ENCODE measurements at places on chromosomes 1 and 21.
A peak's percentile ranks its signal among the peaks of the same experiment; 100 is the strongest.

DNA sequence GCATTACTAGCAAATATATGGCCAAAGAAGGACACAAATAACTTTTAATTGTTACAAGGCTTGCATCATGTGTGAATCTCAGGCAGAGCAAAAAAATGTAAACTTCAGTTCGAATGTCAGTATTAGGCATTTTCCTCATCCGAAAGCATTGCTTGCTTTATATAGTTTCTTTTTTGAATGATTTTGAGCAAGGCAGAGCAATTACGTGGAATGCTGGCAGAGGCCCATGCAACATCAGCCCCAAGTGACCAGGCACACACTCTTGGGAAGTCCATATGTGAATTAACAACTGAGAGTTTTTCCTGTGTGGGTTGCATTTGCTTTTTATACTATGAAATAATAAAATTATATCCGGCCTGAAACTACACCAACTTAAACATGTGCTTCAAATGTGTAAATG lies 274.8 kb downstream of the PTPRC start:
- DNase-seq: peak; percentile 70

- no peak for DNase-seq
These were observed 539.7 kb upstream of the DAB1 start for GRCh38 chr1:57963581-57963980.

- DNase-seq: no peak
These were observed 18.7 kb upstream of the CD55 start for GRCh38 chr1:207302618-207303393.

- DNase-seq: no peak
These were observed 4.0 kb downstream of the RGS16 start for GRCh38 chr1:182600036-182600713.

GRCh38 chr1:200073286-200073637 lies 45.8 kb downstream of the NR5A2 start:
- no peak for DNase-seq

DNA sequence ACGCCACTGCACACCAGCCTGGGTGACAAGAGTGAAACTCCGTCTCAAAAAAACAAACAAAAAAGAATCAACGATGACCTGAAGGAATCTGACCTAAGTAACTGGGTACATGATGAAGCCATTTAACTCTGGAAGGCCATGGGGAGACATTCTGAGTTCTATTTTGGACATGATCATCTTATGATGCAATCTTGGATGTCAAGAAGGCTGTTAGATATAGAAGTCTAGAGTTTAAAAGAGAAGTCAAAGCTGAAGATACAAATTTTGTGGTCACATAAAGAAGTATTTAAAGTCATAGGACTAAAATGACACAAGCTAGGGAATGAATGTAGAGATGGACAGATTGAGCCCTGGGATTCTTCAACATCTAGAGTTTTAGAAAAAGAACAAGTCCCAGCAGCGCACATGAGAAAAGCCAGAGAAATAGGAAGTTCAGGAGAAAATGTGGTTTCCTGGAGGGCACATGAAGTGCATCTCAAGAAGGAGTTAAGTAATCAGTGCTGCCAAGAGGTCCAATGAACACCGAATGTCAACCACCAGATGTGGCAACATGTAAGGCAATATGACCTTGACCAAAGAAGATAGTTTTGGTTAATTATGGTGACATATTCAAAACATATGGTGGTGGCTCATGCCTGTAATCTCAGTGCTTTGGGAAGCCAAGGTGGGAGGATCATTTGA lies 26.8 kb downstream of the ELK4 start:
- DNase-seq: no peak

DNA sequence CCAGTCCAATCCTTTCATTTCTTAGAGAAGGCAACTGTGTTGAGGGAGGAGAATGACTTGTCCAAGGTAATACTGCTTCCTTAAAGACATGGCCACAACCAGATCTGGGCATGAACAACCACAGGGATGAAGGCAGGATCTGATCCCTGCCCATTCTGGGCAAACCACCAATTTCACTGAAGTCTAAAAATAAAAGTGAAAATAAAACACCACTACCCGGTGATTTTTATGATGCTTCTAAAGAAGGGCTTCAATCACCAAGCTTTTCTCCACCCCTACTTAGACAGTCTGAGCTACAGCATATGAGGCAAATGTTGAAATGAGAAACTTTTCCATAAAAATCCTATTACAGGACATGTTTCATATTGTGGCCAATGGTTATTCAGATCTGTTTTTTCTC lies 133.0 kb downstream of the PTPN14 start:
- no peak for DNase-seq

DNA sequence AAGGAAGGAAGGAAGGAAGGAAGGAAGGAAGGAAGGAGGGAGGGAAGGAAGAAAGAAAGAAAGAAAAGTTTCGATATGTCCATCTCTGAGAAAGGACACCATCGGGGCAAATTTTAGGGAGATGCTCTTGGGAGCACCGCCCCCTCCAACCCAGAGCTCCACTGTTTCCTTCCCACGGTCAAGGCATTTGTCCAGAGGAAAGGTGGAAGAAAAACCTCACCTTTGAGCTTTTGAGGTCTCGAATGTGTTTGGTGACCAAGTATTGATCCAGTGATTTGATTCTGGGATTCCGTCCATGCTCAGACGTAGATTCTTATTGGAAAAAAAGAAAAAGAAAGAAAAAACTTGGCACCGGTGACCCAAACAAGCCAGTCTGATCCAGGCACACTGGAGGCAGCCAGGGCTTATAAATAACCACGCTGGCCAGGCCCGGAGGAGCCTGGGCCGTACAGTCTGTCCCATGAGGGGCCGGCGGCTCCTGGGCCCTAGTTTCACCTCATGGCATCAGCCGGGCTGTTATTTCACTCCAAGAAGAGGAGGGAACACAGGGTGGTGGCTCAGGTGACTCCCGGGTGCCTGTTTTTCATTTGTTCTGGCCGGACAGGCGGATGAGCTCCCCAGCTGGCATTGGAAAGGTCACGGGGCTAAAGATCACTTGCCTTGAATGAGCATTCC lies 36.1 kb upstream of the SLC25A33 start:
- no peak for DNase-seq

DNA sequence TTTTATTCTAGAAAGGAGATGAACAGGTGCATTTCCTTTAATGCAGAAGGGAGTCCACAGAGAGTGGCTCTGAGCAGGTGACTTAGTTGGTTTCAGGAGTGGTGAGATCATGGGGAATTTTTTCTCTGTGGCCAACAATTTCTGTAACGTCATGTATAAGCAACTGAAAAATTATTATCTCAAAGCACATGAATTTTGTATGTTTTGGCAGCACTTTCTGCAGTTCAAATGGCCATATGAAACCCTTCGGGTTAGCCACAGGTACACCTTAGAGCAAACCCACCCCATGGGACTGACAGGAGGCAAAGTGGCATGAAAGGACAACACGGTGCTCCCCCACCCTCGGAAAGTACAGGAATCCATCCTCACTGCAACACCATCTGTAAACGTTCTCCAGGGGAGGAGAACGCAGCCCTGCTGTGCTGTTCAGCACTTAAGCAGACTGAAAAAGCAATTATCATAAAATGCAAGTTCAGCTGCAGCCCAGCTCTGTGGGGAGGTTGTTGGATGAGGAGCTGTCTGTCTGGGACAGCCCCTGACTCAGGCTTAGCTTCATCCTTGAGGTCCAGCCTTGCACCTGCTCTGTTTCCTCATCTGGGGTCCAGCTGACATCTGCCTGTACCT lies 55.8 kb upstream of the CLDN14 start:
- no peak for DNase-seq

DNA sequence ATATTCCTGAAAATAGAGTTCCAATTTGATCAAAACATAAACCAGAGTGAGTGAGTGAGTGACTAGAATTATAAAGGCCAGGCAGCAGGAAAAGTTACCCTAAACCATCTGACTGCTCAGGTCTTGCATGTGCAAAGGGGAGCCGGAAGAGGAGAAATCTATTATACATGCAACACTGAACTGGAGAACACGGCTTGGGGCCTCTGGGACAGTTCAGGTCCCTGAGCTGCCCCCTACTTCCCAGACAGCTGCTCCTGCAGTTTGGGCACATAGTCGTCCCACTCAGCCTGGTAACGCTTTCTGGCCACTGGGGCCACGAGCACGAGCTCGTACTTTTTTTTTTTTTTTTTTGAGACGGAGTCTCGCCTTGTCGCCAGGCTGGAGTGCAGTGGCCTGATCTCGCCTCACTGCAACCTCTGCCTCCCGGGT lies 40.1 kb downstream of the PTPRC start:
- DNase-seq: no peak

DNA sequence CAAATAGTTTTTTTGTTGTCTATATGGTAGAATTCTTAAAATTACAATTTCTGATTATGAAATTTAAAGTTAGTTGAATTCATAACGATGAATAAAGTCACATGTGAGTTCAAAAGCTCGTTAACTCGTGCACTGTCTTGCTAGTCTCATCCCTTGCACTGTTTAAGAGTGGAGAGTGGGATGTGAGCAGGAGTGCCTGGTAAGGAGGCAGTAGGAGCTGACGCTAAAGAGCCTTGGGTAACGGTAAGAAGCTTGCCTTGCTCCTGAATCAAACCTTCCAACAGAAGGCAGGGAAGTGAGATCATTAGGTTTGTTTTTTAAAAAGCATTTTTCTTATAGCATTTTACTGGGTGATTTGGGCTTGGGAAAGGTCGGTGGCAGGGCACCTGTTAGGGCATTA lies 2.3 kb upstream of the FASLG start:
- no peak for DNase-seq

DNA sequence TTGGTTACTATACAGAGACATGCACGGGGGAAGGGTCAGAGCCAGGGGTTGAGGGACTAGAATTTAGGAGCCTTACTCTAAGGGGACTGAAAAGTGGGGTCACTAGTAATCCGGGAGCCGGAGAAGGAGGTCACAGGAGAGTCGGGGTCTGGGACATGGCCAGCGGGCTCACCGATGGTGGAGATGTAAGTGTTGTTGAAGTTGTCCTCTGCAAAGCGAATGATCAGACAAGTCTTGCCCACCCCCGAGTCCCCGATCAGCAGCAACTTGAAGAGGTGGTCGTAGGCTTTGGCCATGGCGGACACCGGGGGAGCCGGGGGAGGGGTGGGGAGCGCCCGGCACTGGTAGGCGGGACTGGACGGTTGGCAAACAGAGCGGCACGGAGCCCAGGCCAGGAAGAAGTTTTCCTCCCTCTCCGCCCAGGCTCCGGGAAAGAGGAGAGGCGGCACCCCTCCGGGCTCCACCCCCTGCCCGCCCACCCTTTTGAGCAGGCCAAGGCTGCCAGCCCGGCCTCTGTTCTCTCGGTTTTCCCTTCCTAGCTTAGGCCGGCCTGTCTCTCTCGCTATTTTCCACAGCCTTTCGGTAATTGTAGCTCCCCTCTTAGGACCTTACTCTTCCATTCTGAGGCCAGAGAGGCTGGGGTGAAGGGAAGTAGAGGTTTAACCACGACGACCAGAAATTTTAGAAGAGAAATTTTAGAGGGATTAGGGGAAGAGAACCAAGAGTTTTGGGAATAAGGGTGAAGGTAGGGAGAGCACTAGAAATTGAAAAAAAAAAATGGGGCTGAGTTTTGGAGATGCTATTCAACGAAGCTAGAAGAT lies at the start of gene RAB13:
TSS of gene RAB13 (minus strand) at position 399 of the 821 bp plus-strand sequence. CDS start at position 296, 103 bp downstream.
- DNase-seq: peak; percentile 87

DNA sequence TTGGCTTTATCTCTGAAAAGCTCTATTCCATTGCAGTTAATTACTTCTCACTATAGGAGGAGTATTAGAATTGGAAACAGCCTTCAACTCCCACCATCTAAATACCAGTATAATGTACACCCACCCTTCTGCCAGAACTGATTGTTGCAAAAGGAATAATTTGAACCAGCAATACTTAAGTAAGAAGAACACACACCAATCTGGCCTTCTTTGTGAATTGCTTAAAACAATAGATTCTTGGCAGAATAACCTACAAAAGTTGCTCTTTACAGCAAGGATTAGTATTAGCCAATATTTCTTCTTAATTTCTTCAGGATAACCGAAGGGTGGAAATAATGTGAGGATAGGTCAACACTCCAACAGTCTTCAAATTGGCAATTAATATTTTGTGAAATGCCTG lies 54.9 kb upstream of the ADAMTS5 start:
- DNase-seq: no peak

- no peak for DNase-seq
These were observed 102.0 kb downstream of the CRYAA start for GRCh38 chr21:43270800-43271301.

- peak; percentile 48 for DNase-seq
These were observed 70.7 kb downstream of the ABCA4 start for GRCh38 chr1:94050254-94050653.

DNA sequence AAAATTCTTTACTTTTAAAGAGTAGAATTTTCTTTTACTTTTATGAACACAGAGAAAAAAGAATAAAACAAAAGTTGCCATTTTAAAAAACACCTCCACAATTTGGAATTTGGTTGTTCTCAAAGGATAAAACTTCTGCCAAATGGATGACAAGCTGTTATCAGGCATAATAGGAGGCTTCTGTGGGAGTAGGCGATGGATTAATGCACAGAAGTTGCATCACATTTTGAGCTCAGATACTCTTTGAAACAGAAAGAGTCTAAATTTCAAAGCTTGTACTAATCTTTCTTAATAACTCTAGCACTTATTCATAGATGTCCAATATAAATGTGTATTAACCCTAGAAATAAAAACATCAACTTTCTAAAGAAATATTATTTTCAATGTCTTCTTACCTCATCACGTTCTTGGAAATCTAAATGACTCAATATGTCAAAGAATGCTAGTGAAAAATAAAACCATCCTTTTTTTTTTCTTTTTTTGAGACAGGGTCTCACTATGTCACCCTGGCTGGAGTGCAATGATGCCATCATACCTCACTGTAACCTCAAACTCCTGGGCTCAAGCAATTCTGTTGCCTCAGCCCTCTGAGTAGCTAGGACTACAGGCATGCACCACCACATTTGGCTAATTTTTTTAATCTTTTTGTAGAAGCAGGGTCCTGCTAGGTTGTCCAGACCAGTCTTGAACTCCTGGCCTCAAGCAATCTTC lies 112.8 kb upstream of the USP25 start:
- peak; percentile 37 for DNase-seq

DNA sequence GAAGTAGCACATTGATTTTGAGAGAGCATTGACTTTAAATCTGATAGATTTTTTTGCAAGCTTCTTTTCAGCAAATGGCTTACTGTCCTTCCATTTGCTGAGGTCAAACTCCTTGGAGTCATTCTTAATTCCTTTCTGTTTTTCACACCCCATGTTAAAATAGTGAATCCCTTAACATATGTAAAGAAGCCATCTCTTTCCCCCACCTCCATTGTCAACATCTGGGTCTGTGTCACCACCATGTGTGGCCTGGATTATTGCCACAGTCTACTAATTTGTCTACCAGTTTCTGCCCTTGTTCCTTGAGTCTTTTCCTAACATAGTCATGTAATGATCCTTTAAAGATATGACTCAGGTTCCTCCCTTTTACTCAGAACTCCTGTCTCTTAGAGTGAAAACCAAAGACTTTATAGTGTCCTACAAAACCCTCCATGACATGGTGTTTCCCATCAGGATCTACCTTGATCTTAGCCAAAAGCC lies 104.7 kb downstream of the ST6GALNAC3 start:
- peak; percentile 28 for DNase-seq

- no peak for DNase-seq
These were observed 108.0 kb downstream of the PGBD5 start for GRCh38 chr1:230317823-230318819.

GRCh38 chr1:96424877-96425276 lies 296.7 kb upstream of the PTBP2 start:
- peak; percentile 41 for DNase-seq

- peak; percentile 46 for DNase-seq
These were observed 118.8 kb downstream of the PTBP2 start for GRCh38 chr1:96840396-96840795.

Measured in fibroblast of skin of right quadriceps (primary cell).